BE2C (cell line): ENCODE measurements at places on chromosomes 16 and 17.

DNA sequence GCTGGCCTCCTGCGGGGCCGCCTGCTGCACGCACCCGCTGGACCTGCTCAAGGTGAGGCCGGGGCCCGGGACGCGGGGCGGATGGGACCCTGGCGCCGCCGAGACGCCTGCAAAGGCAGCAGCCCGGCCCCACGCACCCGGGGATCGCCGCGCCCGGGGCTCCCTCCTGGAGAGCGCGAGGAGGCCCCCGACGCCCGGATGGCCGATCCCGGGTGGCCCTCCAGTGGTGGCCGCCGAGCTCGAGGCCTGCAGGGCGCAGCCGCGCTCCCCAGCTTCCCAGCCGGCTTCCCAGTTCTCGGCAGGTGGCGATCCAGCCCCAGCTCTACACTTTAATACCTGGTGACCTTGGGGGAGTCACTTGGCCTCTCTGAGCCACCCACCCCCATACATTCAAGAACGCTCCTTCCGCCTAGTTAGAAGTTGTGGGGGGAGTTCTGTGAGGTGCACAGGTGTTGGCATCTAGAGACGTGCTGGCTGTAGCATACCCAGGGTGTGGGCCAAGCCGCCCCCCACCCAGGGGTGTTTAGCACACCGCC, 452 bp downstream of the SLC25A10 start:
- peak; percentile 62 for DNase-seq

DNA sequence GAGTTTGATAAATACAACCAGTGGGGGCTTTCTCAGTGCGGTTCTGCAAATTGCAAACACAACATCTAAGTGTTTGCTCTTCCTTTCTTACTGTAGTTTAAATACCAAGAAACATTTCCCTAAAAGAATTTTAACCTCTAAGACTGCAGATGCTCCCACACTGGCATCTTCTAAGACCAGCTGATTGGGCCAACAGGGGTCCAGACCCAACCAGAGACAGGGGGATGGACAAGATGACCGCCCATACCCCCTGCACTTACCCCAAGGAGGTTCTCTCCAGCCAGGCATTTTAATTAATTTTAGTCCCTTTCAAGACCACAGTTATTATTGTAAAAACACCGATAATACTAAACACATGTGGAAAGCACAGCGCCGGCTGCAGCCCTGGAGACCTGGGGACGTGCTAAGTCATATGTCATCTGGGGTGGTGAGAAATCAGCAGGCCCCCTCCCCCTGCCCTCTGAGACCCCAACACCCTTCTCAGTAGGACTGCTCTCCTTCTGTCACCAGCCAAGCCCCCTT, 242.3 kb downstream of the SOX9 start:
- no peak for DNase-seq

DNA sequence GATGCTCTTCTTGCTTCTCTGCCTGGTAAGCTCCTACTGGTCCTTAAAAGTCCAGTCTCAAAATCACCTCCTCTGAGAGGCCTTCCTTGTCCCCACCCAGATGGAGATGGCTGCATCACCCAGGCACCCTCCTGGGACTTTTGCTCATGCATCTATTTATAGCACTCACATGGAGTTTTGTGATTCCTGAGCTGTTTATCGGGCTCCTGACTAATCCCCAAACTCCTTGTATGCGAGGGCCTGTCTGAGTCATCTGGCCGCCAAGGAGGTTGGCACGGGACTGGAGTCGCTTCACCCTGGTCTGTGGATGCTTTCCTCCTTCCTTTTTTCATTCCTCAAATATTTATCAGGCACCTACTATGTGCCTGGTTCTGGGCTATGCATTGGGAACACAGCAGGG, 2.3 kb upstream of the MAP2K3 start:
- DNase-seq = no peak

- no peak for DNase-seq
Measured at GRCh38 chr16:79211586-79211985, 389.0 kb downstream of the MAF start.

- no peak for DNase-seq
Measured at GRCh38 chr16:50257876-50258275, 8.5 kb upstream of the ADCY7 start.

DNA sequence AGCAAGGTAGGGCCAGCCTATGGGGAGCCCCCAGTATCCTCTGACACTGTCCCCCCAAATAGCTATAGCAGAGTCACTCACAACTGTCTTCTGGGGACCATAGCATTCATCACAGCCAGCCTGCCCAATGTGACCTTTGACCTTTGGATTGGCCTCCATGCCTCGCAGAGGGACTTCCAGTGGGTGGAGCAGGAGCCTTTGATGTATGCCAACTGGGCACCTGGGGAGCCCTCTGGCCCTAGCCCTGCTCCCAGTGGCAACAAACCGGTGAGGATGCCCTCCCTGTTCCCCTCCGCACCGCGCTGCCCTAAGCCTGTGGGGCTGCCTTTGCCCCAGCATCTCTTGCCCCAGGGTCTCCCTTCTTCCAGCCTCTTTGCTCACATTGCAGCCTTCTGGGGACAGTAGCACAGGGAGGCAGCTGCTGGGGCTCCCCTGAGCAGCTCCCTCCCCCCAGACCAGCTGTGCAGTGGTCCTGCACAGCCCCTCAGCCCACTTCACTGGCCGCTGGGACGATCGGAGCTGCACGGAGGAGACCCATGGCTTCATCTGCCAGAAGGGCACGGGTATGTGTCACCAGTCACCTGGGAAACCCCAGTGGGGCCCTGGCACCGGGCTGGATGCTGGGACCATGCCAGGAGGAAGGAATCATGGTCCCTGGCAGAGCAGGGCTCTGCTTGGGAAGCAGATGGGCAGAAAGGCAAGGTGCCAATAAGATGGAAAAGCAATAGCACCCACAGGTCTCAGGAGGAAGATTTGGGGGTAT, 61.1 kb downstream of the MRC2 start:
- no peak for DNase-seq
